ENCODE measurements at places on chromosomes 4 and X.

DNA sequence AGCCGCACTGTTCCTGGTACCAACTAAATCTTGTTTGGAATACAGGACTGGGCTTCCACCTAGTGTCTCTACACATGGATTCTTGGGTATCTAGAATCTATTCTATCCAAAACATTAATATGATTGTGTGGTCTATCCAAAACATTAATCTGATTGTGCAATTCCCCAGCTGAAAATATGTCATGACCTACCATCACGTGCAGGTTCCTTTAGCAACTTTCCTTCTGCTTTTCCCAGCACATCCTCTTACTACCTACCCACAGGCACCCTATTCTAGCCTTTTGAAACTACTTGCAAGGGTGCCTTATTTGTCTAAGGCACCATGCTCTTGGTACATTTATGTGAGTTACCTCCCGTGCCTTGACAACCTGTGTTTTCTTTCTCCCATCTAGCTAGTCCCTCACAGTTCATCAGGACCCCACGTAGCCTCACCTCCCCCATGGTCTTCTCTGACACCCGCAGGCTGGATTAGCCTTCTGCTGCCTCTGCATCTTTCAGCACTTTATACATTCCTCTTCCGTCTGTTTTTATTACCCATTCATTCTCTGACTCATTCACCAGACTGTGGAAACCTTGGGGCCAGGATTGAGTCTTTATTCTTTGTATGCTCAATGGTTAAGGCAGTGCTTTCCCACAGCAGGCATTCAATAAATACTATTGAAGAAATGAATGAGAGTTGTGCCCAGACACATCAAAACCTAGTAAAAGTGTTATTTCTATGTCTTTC is 88.8 kb upstream of the FAM9B start:
- no peak for DNase-seq

DNA sequence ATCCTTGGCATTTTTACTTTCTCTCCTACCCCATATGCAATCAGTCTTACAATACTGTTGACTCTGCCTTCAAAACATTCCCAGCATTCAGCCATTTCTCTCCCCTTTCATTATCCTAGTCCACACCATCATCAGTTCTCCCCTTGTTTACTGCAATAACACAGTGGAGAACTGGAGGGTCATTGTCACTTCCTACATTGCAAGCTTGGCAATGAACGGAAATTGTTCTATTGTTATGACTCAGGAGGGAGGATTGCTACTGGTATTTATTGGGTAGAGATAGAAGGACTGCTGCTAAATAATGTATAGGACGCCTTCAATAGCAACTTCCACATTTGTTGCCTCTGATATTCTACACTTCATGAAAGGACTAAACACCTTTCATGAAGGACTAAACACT is 231.8 kb downstream of the BANK1 start:
- DNase-seq = no peak

DNA sequence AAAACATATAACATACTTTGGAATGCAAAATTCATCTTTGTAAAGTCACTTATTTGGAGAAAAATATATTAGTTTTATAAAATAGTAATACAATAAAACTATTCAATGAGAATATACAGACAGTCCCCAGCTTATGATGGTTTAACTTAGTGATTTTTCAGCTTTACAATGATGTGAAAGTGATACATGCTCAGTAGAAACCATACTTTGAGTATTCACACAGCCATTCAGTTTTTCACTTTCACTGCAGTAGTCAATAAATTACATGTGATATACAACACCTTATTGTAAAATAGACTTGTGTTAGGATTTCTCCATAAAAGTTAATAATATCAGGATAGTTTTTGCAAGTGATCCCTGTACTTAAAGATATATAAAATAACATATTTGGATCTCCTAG is 436.0 kb downstream of the CENPC start:
- no peak for DNase-seq

DNA sequence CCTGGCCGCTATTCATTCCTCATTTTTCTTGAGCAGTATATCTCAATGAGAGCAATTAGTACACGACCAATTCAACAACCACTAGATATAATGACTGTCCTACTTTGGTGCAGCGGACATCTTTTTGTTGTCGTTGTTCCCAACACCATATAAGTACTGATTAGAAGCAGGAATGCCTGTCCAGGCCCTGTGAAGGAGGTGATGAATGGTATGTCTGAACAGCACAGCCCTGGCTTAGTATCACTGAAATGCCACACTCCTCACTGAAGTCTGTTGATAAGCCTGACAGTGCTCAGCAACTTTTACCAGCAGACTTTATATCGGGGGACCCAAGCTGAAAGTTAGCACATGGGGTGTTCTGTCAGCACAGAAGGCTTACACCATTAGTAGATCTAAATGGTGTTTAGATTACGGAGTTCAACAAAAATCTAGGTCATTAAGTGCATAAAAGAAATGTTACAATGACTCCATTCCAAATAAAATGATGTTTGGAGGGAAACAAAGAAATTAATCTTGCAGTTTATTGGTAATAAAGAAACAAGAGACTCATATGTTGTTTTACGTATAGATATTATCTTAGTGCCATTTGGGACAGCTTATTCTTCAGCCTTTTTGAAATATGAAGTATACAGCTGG is 228.3 kb upstream of the TTC29 start:
- DNase-seq = no peak

GRCh38 chrX:633043-633984 is 2.7 kb downstream of the SHOX start:
- DNase-seq = no peak

GRCh38 chr4:157572284-157572683 is 351.8 kb downstream of the GRIA2 start:
- DNase-seq = no peak
